ENCODE measurements at places on chromosomes 2 and 18.

GRCh38 chr2:113123726-113124125 is 3.7 kb upstream of the IL1RN start:
- no peak for DNase-seq

DNA sequence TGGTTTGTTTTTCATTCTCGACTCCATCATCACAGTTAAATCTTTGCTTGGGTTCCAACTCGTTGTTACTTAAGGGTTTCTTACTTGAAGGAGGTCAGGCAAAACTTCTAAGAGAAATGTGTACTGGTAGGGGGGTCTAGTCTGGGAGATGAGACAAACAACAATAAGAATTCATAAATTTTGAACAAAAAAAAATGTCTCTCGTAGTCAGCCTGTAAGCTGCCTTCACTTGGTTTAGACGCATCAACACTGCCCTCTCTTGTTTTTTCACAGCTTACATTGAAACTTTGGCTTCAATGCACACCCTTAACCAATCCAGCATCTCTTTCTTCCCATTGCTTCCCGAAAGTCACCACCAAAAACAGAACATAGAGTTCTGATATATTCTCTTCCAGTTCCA is 576.4 kb upstream of the PIK3C3 start:
- no peak for DNase-seq

DNA sequence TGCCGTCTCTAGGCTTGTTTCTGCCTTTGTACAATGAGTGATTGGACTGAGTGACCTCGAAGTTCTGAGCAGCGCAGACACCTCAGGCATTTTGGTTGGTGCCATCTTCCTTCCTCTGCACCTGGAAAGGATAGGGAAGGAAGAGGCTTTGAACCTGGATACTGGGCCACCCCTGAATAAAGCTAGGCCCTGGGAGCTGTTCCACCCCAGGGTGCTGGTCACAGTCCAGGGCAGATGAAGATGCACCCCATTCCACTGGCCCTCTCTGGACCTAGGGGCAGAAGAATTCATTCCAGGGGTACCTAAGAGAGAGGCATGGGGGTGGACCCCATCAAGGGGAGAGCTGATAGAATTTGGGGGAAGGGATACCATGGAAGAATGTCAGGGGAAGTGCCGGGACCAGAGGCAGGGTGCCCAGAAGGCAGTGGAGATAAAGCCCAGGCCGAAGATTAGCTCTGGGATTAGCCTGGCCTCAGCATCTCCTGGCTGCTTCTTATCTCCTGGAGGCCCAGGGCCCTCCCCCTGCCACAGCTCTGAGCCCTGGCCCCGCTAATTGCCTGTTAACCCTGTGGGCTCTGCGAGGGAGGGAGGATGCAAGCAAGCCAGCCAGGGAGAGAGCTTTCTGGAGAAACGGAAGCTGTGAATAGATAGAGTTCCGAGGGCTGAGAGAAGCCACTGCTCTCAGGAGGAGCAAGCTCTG is 11.4 kb downstream of the ASIC4 start:
- no peak for DNase-seq

DNA sequence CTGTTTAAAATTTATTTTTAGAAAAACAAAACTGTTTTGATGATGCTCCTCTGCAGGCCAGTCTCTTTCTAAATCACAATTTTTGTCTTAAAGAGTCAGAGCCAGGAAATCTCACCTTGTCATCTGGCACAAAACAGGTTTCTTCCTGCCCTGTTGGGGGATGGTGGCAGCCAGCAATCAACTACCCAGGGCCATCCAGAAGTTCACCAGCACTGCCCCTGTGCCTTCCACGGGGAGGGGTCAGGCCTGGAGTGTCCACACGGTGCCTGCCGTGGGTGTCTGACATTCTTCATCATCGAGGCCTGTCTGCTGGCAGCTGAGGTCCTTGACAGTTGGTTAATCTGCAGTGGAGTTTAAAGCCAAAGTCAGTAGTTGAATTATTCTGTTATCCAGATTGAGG is 40.0 kb upstream of the BMP10 start:
- no peak for DNase-seq

GRCh38 chr2:76050196-76050595 is 339.5 kb upstream of the GCFC2 start:
- DNase-seq, result no peak

DNA sequence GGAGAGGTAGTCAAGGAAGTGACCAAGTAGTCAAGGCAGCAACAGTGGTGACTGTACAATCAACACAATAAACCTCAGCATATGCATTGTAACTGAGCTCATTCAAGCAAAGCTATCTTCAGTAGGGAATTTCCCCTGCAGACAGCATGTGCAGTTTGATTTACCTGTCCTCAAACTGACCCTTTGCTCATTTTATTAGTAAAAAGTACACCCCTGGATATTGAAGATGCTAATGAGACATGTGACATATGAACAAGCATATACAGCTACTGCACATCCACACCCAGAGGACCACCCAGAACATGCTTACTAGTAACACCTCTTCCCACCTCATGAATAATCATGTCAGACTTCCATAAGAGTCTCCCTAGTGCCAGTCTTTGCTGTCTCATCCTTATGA is 15.4 kb downstream of the C2orf81 start:
- DNase-seq, result peak; percentile 44

DNA sequence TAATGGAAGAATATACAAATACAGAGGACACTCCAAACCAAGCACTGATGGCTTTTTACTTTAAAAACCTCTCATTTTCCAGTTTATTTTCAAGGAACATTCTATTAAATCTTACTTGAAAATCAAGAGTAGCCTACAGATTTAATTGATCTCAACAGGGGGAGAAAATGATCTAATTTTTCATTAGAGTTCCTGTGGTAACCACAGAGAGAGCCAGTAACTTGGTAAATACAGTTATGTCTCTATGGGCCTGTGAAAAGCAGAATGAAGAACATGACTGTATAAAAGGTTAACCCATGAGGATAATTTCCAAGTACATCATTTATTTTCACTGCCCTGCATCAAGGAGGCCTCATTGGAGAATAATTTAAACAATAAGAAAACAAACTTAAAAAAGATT is 39.8 kb upstream of the ITPRID2 start:
- no peak for DNase-seq

DNA sequence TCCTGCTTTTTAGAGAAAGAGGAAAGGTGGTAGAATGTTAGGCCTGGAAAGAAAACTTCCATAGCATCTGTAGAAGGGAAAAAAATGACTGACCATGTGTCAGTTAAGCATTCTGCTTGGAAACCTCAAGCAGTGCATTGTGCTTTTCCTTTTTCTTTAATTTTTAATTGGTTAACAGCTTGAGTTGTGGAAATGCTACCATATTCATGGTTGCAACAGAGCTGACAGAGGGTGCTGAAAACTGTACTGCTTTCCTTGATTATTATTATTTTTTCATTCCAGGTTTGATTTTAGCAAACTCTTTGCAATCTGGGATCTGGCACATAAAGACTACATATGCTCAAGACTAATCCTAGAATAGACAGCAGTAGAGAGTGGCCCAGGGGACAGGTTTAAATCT is 404.5 kb downstream of the EPHA4 start:
- DNase-seq, result no peak

DNA sequence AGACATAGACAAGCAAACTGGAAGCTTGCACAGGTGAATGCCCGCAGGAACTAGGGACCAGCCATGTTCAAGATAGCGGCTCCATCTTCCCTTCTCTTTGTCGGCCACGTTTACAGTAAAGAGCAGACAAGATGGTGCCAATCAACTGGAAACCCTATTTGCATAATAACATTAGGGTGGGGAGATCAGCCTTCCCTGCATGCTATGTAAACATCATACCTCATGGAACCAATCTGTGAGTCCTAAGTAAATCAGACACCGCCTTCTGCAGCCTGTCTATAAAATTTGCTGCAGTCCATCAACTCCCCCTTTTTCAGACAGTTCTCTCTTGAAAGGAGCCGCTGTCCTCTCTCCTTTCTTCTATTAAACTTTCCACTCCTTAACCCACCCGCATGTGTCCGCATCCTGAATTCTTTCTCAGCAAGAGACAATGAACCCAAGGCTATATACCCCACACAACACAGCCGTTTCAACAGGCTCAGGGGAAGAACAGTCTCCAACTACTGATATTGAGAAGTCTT is 384.4 kb downstream of the EIPR1 start:
- no peak for DNase-seq

DNA sequence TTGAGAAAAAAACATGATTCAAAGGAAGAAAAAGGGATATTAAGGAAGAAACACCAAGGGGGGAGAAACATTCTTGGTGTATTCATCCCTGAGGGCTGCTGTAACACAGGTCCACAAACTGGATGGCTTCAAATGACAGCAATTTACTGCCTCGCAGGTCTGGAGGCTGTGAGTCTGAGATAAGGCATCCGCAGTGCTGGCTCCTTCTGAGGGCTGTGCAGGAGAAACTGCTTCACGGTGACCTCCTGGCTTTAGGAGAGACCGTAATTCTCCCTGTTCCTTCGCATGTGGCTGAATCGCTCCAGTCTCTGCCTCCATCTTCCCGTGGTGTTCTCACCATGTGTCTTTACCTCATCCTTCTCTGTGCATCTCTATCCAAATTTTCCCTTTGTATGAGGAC is 490.7 kb downstream of the EIPR1 start:
- DNase-seq, result no peak

DNA sequence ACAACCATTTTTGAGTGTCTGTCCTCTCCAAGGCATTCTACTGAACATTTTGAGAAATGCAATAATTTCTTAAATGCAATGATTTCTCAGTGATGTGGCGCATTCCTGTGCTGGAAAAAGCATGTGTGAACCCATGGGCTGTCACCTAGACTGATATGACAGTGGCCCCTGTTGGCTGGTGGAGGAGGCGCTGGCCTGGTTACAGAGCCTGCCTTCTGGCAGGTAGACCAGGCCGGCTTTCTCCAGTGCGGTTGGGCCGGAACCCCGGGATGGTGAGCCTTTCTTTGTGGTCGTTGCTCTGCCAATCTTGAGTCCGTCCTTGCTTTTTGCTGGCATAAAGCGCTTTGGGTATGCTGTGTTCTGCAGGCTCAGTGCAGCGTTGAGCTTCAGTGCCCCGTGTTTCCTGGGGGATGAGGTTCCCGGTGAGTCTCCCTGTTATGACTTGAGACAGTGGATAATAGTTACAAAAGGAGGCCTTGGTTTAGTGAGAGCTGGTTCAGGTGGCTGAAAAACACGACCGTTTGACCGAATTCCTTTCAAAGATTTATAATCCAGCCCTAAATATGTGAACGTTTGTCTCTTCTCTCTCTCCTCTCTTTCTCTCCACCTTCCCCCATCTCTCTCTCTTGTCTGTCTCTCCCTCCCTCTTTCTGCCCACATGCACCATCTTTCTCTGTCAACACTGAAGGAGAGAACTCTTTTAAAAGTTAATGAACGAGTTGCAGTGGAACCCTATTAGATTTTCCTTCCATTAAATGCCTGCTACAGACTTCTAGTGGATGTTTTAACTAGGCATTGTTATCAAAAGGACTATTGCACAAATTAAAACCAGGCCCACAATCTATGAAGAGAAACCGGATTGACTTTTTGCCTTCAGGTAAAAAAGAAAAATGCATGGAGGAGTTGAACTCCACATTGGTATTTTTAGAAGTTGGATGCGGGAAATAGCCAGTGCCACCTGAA is 34.0 kb downstream of the TSHZ1 start:
- DNase-seq, result no peak

DNA sequence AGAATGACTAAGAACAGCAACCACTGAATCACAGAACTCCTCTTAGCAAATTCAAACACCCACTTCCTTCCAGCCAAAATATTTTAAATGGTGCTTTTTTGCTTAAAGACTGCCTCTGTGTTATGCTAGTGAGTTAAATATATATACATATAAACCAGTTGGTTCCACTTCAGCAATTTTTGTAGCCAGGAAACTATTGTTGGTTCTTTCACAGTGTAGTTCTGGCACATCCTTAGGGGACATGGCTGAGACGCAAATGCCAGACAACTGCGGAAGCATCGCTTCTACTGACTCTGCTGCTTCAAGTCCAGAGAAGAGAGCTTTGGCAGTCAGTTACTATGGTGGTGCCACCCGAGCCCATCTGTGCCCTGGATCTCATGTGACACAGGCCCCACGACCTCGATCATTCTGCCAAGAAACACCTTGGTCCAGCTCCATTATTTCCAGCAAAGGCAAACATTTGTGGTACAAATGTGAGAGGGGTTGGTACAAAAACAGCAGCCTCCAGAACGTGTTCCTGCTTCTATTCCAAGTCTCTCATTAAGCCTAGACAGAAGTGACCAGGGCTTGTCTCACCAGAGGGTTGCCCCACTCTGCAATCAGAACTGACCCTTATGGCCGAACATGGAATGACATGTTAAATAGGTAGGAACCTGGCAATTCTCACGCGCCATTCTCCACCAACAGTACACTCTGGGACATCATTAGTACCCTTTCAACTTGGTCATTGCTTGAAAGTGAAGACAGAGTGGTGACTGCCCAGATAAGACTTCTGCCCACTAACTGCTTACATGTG is 117.8 kb upstream of the NRP2 start:
- DNase-seq, result no peak
